ENCODE measurements at places on chromosomes 6 and 20. TPM values are rescaled to one million over a fixed set of nuclear protein-coding genes. Genes with fewer than 3 reads are reported as not detected.

SYNCRIP gene
- 55.5 TPM for total RNA-seq

EPHA7 gene
- 0.34 TPM for total RNA-seq

NMBR gene
- total RNA-seq = 0.15 TPM

ZC2HC1B gene
- total RNA-seq = not detected

GSTA2 gene
- not detected for total RNA-seq

ELOVL4 gene
- total RNA-seq = 5.1 TPM

MROH8 gene
- 0.89 TPM for total RNA-seq

ETV7 gene
- total RNA-seq = 0.30 TPM

All from bronchus fibroblast of lung (primary cell).